Caki2 (cell line): ENCODE measurements at places on chromosomes 16 and 17.

- DNase-seq: no peak
Measured at GRCh38 chr16:74679983-74680382, 13.3 kb upstream of the RFWD3 start.

GRCh38 chr17:4908711-4909496 is 6.0 kb upstream of the CHRNE start:
- DNase-seq: peak; percentile 90

DNA sequence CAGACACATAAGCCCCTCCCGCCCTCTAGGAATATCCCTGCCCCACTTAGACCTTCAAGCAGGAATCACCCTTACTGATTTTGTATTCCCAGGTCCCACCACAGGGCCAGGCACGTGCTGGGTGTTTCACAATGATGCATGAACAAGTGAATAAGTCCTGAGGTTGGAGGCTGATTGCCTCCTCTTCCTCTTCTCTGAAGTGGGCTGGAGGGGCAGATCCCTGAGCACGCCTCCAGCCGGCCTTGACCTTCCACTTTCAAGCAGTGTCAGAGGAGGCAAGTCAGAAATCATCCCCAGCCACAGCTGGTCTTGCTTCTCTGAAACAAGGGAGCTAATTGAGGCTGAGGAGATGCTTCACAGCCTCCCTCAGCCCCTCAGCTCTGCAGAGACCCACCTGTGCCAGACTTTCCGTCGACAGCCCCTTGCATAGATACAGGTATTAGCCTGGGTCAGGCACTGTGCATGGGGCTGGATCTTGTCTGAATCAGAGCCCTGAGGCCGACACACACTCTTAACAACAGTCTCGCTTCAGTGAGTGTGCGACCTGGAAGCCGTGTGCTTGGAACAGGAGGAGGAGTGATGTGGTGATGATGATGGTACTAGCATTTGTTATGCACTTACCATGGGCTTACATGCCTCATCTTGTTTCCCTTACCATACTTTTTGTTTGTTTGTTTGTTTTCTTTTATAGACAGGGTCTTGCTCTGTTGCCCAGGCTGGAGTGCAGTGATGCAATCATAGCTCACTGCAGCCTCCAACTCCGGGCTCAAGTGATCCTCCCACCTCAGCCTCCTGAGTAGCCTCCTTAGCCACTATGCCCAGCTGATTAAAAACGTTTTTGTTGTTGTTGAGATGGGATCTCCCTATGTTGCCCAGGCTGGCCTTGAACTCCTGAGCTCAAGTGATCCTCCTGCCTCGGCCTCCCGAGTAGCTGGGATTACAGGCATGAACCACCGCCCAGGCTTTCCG is 15.0 kb downstream of the MRM1 start:
- DNase-seq: peak; percentile 50

- peak; percentile 94 for DNase-seq
Measured at GRCh38 chr17:7579001-7579833, at the start of gene CD68. TSS of gene CD68 (plus strand) at chr17:7579638. CDS start at chr17:7579678, 40 bp downstream.

GRCh38 chr16:54080524-54081008 is 206.0 kb downstream of the IRX3 start:
- DNase-seq: peak; percentile 87

DNA sequence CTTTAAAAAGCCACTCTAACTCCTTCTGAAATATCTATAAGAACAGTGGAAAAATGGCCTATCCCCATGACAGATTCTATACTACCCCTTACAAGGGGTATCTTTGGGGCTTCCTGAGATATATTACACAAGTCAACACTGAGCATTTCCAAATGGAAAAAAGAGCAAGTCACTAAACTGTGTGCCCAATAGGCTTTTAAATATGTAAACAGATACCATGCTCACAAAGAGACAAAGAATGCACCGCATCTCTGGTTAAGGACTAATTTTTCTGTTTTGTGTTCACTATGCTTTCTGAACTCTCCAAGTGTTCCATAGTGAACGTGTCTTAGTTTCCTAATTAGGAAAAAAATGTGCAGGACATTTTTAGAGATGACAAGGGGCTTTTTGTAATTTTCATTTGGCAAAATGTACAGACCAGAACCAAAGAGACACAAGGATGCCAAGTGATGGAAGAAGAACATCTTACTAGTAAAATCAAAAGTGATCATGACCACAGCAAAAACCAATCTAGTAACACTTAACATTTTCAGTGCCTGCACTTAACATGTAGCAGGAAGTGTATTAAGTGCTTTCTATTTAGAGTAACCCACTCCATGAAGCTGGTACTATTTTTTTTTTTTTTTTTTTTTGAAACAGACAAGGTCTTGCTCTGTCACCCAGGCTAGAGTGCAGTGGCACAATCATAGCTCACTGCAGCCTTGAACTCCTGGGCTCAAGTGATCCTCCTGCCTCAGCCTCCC is 21.5 kb downstream of the MYH11 start:
- DNase-seq: no peak

- DNase-seq: peak; percentile 92
Measured at GRCh38 chr16:66508248-66508913, 41.5 kb downstream of the TK2 start.
